ENCODE measurements at places on chromosomes 6 and 20.

GRCh38 chr6:114075300-114075699, 104.4 kb upstream of the HDAC2 start:
- no peak for DNase-seq

GRCh38 chr6:89612121-89612520, 26.4 kb downstream of the LYRM2 start:
- no peak for DNase-seq

DNA sequence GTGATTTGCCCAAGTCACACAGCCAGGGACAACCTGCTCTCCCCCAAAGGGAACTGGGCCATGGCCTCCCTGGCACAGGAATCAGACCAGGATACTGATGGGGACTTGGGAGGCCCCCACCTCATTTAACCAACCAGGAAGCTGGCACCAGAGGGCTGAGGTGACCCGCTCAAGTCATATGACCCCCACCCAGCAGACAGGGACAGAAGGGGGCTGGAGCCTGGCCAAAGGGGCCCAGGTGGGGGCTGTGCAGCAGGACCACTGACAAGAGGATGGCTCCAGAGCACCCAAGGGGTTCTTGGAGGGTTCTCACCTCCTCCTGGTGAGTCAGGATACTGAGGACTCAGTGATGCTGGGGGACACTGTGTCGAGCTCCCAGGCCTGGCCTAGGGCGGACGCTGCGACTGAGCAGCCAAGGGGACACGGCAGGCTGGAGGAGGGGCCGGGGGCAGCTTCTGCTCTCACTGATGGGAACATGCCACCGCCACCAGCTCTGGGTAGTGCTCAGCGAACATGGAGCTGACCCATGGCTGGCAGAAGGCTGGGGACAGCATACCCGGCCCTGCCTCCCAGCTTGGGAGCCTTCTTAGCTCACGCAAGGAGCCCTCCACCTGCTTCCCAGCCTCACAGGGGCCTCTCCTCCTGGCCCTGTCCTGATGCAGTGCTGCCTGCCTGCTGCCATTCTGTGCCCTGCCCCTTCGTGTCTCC, 1.2 kb downstream of the CST7 start:
- no peak for DNase-seq

DNA sequence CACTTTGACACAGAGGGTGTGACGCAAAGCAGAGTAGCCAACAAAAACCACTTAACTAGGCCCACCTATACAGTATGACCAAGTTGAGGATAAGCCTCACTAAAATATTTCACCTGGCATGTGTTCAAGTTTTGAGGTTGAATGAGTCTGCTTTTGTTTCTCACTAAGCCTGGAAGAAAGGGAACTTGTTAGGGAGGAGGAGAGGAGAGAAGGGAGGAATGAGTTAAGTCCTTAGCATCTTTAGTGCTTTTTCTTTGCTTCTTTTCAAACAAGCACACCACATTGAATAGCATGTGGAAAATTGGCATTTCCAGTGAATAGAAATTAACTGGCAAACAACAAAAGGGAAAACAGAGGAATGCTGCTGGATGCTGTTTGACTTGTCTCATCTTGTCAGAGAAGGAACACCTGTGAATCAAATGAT, 461.9 kb downstream of the GJA1 start:
- DNase-seq, result no peak

DNA sequence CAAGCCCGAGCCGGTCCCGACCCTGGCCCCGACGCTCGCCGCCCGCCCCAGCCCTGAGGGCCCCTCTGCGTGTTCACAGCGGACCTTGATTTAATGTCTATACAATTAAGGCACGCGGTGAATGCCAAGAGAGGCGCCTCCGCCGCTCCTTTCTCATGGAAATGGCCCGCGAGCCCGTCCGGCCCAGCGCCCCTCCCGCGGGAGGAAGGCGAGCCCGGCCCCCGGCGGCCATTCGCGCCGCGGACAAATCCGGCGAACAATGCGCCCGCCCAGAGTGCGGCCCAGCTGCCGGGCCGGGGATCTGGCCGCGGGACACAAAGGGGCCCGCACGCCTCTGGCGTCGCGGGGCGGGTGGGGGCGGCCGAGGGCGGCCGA, 37.5 kb downstream of the YTHDF1 start:
- no peak for DNase-seq

- no peak for DNase-seq
Observed at GRCh38 chr20:56005389-56005715, at the start of gene CBLN4. Gene CBLN4, minus strand, starts transcription at chr20:56005519. Its CDS starts 1,348 bp downstream, at chr20:56004171.

GRCh38 chr6:149901444-149902140, 3.7 kb upstream of the RAET1E start:
- DNase-seq, result no peak

DNA sequence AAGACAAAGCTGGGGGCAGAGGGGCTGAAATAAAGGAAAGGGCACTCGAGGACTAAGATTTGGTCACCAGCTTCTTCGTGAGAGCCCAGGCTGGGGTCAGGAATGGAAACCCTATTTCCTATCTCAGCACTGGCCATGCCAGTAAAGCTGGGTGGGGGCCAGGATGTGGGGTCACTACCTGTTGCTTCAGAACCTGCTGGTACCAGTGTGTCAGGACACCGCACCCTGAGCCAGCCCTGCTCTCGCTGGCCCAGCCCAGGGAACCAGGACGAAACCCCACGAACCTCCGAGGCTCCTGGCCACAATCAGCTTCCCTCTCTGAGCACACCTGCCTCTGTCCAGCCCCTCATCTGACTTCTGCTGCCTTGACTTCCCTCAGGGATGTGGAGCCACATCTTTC, 2.1 kb downstream of the CDSN start:
- no peak for DNase-seq

DNA sequence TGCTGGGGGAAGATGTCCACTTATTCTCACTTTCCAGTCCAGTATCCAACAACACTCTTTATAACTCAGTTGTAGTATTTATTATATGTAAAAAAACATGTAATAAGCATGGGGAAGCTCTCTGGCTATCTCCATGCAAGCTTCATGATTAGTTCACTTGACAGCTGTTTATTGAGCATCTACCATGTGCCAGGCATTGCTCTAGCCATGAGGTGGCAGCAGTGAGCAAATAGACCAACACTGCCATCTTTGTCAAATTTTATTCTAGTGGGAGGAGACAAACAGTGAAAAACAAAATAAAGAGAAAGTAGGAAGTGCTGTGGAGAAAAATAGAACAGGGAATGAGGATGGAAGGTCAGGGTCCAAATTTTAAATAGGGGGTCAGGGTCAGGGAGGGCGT, 131.8 kb downstream of the CFAP61 start:
- DNase-seq, result no peak

DNA sequence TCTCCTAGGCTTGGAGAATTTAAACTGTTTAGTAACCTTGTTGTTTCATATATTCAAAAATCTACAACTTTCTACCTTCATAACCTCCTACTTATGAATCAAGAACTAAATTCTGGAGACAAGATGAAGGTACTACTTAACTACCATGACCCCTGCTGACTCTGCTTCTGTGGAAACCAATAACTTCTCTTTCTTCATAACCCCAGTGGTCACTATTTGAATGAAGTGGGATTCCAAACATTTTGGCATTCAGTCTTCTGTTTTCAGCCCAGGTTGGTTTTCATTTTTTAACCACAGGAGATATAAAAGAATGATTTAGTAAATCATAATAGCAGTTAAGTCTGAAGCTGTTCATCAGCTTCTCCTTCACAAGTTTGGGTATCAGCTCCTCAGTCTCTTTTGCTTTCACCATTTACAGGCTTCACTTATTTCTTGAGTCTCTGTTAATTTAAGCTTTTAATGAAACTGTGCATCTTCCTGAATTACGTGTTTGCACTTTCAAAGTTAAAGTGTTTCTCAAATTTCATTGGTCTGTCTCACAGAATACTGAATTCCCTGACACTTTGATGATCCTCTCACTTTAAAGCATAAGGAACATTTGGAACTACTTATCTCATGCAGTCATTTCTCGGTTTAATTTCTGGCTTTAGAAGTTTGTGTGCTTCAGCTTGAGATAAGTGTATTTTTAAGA, 9.5 kb downstream of the SENP6 start:
- no peak for DNase-seq

DNA sequence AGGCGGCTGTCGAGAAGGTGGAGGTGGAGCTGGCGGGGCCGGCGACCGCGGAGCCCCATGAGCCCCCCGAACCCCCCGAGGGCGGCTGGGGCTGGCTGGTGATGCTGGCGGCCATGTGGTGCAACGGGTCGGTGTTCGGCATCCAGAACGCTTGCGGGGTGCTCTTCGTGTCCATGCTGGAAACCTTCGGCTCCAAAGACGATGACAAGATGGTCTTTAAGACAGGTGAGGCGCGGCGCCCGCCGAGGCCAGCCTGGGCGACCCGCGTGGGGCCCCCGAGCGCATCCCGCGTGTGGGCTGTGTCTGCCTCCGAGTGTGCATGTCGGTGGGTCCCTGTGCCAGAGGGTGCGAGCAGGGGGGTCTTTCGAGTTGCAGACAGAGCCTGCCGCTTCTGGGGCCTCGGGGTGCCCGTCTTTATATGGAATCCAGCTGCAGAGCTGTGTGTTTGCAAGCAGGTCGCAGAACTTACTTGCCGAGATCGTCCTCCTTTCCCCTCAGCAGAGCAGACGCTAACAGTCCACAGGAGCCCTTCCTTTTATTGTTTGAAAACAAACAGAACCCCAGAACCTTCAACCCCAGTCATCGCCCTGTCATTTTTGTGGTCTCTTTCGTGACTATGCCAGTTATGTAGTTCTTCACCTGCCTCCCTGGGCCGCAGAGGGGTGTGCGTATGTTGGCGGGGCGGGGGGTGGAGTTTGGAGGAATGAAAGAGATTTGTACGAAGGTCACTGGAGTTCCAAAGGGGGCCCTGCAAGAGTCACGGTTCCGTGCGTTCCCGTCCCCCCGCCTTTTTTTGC, 766 bp downstream of the SLC16A10 start:
- no peak for DNase-seq

DNA sequence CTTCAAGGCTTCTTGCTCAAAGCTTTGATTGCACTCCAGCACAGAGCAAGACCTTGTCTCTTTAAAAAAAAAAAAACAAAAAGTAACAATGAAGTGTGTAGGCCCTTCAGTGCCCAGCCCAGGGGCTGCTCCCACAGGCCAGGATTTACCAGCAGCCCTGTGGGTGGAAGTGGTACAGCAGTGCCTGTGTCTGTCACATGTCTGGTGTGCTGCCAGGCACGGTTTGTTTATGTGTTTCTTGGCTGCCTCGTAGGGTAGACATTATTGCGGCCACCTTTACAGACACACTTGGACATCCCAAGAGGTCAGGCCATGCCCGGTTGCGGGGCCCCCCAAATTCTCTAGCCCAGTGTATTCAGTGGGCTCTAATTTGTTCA, 12.7 kb downstream of the DYNLRB1 start:
- no peak for DNase-seq

DNA sequence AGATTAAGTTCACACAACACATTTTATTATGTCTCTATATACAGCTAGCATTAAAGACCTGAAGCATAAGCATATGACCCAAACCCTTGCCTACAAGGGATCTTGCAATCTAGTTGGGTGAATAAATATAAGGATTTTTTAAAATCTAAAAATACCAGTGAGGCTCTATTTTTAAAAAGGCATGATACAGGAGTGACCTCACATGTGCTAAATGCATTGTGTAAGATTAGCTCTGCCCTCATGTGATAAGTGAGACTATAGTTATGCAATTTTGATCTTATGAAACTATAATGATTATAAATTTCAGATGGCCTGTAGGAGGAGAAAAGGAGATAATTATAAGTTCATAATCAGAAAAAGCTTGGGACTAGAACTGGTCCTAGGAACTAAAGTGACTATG, 451.0 kb upstream of the MAN1A1 start:
- DNase-seq, result no peak

DNA sequence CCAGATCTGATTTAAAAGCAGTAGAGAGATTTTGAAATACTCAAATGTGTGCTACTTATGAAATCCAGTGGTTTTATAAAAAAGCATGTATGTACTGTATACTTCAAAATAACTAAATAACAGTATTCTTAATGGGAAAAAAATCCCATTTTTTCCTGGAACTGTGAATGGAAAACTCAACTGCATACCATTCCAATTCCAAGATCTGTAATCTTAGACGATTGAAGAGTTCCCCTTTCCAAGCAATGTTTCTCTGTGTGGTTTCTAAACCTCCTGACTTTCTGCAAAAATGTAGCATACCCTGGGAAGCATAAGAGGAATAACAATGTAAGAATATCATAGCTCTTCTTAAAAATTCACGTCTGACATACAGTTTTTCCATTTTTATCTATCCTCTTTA, 40.3 kb upstream of the HIVEP2 start:
- no peak for DNase-seq

DNA sequence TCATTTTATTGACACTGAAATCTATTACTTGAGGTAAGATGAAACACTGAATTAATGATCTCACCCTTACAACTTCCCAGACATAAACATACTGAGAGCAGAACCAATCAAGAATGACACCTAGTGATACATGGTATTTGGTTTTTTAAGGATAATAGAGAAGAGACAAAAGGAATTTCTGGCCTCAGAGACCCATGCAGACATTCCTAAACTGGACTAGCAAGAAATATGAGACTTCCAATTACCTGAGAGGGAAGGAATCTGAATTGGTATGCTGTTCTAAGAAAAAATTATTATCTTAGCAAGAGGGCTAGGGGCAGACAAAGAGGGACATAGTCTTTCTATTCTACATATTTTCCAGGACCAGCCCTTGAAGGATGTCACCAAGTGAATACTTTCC, 141.1 kb downstream of the BMP5 start:
- no peak for DNase-seq

DNA sequence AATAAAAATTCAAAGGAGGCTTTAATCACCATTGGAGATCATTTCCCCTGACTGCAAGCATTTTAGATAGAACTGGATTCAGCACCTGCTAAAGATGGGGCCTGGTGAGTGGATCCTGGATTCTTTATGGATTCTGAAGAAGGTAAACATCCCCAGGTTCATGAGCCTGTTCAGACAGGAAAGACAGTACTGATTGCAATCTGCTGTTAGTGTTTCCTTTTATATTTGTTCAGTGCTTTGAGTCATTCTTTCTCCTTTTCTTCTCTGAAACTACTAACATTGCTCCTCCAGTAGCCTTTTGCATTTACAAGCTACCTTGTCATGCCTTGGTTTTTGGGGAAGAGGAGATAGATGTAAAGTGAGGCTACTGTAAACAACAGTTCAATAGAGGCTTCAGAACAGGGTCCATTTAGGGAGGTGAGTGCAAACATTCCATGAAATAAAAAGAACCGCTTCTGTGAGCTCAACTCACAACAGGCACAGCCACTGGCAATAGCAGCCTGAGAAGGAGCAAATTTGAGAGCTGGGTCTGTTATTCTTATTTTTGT, 66.4 kb upstream of the PRL start:
- no peak for DNase-seq

DNA sequence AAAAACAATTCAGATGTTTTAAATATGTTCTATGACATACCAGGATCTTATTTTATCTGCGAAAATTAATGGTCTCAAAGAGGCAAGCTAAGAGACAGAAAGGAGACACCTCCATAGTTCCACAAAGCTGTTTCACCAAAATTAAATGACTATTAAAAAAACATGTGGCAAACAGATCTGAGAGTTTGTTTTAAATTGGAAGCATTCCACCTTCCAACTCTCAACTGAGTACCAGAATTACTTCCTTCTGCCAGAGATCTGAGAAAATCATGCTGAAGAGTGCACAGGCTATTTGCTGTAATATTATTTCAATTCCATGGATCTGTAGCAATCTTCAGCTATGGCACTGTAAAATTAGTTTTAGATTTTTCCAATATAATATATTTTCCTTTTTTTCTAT, 669.5 kb upstream of the MARCKS start:
- DNase-seq, result no peak

Data from NCI-H2227 treated with DMSO at 0.1 percent for 48 hours (cell line).